ENCODE measurements at places on chromosomes 2 and 18.

GRCh38 chr2:199273042-199273511 lies 184.7 kb downstream of the SATB2 start:
- DNase-seq, result no peak

DNA sequence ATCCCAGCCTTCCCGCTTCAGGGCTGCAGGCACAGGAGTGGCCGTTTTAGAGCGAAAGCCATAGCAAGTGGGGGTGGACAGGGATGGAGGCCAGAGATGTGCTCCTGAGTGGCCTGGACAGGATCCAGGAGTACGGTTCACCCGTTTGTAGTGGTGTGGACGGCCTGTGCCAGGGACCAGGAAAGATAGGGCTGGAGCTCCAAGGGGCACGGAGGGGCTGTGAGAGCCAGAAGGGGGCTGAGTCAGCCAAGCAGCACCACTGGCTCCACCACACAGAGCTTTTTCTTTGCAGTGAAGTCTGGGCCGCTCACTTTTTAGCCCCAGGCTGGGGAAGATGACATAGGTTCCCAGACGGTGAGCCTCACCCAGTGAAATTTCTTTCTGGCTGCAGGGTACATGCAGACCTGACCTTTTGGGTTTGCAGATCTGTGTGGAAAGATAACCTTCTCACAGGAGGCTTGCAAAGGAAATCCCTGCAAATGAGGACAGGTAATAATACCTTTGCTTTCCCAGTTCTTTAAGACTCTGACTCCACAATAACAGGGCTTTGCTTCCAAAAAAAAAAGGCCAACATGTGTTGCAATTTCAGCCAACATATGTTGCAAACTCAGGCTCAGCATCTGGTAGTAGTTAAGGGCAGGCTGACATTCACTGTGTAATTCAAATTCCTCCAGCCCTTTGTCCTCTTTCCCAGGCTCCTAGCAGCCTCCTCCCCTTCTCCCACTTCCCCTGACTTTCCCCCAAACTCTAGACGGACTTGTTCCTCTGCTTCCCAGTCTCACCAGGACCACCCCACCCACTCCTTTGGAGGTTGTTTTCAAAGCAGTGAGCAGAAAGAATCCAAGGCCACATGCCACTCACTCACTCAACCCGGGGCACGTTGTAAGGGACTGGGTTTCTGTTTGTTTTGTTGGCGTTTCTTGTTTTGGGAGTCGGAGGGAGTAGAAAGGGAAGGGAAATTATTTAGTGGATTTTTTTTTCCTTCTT lies 20.3 kb upstream of the LAPTM4A start:
- no peak for DNase-seq

GRCh38 chr2:172806996-172807395 lies 71.4 kb downstream of the RAPGEF4 start:
- no peak for DNase-seq

- no peak for DNase-seq
Measured at GRCh38 chr18:65934874-65935273, 184.1 kb downstream of the CDH7 start.

DNA sequence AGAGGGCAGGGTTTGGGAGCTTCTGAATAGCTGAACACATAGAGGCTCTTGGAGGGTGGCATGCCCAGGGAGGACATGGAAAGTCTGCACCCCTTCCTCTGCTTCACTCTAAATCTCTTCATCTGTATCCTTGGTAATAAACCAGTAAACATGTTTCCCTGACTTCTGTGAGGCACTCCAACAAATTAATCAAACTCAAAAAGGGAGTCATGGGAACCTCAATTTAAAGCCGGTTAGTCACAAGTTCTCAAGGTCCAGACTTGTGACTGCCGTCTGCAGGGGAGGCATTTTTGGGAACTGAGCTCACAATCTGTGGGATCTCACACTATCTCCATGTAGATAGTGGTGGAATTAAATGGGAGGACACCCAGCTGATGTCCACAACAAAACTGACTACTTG lies 33.1 kb upstream of the STON1 start:
- DNase-seq, result no peak

DNA sequence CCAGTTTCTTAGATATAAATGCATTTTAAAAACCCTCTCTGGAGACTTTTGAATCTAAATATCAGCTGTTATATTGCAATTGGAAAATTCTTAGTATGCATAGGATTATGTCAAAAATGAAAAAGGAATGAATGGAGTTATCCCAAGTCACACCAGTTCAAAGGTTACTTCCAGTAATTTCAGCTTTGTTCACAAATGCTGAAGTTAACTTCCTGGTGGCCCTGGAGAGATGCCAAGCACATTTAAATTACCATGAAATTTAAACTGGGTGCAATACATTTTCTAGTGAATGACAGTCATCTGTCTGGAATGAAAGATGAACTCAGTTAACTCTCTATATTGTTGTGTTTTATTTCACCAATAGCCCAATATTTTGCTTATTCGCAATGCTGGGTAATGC lies 753.9 kb downstream of the SUCLG1 start:
- no peak for DNase-seq

DNA sequence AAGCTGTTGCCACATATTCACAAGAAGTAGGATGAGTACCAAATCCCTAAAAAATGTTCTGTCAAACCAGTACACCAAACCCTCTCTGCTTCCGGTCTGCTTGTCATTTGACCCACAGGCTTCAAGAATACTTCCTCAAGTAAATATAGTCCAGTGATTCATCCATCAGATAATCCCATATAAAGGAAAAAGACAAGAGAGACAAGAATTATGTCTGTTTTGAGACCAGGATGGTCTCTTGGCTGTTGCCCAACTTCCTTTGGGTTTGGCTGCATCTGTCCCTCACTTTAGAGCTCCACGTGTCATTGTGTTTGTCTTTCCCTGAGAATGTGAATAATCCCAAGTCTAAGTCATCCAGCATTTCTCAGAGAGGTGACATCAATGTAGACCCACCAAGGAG lies 91.5 kb upstream of the NRP2 start:
- DNase-seq, result no peak

DNA sequence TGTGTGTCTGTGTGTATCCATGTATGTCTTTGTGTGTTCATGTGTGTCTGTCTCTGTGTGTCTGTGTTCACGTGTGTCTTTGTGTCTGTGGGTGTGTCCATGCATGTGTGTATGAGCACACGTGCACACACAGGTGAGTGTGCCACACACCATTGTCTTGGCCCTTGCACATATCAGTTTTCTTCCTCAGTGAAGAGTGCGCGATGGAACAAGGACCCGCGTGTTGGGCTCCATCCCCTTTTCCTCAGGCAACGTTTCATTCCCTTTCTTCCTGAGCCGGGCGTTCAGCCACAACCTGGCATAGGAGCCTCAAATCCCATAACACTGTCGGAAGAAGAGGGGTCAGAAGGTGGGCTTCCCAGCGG lies 74.3 kb downstream of the PTGR3 start:
- no peak for DNase-seq

- no peak for DNase-seq
Measured at GRCh38 chr2:8090748-8091700, 590.8 kb upstream of the ID2 start.

DNA sequence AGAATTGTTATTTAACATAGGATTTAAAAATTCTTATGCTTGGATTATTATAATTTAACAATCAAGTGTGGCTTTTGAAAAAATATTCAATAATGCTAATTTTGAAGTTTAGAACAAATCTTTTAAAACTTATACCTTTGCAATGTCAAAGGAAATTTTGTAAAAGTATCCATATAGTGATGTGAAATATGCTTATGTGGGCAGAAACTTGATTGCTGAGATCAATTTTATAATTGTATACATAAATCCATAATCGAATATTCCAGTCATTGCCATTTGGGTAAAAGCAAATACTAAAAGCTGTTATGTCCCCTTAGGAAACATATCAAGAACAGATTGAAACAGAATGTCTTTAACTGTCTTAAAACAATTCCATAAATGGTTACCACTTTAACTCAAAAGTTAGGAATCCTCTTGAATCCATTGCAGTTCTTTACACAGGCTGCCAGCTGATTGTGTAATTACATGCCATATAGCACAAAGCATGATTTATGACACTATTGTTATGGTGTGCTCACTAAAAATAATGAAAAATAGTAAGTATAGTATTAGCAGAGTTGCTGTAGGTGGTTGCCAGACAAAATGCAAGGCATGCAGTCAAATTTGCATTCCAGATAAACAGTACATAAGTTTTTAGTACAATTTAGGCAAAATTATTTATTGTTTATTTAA lies 24.2 kb downstream of the PLCL1 start:
- no peak for DNase-seq

GRCh38 chr2:232637866-232638583 lies 4.6 kb downstream of the EFHD1 start:
- DNase-seq, result no peak

- DNase-seq, result no peak
Measured at GRCh38 chr2:97355887-97356286, 233.8 kb downstream of the ANKRD36B start.
